Activated T-cell treated with anti-CD3 and anti-CD28 coated beads for 4 hours (primary cell): ENCODE measurements at places on chromosomes 7 and 10.

DNA sequence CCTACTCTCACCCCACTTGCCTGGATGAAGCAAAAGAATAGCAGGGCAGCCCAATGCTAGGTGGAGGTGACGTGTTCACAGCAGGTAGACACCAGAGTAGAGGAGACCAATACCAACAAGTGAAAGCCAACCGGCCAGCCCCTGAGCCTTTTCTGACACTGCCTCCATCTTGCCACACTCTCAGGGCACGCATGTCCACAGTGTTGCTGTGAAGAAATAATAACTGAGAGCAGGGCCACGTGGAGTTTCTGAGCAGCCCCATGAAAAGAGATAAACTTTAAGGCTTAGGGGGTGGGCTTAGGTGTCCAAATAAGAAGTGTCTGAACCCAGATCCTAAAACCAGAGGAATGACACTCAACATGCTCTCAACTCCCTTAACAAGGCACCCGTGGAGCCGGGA is 9.0 kb upstream of the TMEM273 start:
- DNase-seq = no peak

GRCh38 chr7:47034180-47034579 is 547.7 kb downstream of the TNS3 start:
- DNase-seq = no peak

DNA sequence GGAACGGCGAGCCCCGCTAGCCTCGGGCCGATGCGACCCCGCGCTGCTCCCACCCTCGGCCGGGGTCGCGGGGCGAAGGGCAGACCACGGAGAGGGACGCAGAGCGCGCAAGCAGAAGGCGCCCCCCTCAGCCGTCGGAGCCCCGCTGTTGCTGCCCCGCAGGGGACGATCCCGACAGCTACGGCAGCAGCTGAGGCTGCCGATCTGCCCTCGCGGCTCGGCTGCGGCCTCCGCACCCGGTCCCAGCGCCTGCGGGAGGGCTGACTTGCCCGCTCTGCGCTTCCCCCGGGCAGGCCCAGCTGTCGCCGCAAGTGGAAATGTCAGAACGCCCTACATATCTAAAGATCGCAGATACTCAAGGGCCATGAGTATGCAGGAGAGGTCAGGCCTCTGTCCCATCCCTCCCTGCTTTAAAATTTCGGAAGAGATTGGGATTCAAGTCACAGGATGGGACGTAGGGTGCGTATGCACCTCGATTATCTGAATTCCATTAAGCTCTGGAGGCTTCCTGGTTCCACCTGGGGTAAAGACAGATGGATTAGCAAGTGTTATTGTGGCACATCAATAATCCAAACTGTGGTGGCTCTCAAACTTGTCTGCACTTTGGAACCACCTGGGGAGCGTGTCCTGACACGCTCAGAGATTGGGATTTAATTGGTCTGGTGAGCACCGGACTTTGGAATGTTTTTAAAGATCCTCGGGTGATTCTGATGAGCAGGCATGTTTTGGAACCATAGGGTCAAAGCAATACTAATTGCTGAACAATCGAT is at the start of gene CRPPA:
CRPPA (minus strand) TSS at position 206 of the 770 bp plus-strand sequence. CDS start 216 bp downstream, outside the sequence.
- no peak for DNase-seq

GRCh38 chr10:131563411-131563810 is 251.9 kb upstream of the TCERG1L start:
- no peak for DNase-seq

DNA sequence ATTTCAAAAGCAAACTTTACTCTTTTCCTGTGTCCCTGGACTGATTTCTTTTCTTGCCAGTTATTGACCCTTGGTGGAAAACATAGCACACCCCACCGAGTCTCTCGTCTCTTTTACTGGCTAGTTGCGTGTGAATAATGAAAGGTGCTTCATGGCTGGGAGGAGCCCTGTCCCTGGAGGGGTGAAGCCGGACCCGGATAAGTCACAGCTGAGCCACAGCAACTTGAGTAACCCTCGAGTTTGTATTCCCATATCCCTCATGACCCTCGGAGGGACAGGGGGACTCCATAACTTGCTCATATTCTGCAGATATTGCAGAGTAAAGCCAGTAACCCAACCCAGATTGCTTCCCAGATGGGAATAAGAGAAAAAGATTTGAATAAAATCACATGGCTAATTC is 147.5 kb upstream of the FRMD4A start:
- no peak for DNase-seq

GRCh38 chr7:115965796-115966475 is 64.6 kb downstream of the TFEC start:
- DNase-seq = no peak

GRCh38 chr7:128937647-128938543 is at the start of gene IRF5:
IRF5 (plus strand) TSS chr7:128937927; CDS start chr7:128942082, 4,155 bp downstream.
- DNase-seq = no peak

DNA sequence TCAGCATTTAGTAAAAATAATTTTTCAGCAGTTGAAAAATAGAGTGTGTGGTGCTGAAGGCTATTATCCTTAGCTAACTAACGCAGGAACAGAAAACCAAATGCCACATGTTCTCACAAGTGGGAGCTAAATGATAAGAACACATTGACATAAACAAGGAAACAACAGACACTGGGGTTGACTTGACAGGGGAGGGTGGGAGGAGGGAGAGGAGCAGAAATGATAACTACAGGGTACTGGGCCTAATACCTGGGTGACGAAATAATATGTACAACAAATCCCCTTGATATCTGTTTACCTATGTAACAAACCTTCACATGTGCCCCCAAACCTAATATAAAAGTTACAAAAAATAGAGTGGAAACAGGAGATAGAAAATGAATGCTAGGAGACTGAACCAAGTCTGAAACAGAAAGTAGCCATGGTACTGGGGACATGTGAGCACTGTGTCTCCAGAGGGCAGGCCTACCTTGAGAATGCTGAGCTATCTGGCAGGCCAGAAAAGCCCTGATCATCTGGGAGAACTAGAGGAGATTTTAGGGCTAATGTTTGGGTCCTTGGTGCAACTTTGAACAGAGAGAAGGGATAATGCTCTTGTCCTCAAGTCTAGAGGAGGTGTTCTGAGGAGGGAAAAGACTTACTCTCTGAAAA is 4.7 kb upstream of the EFCAB10 start:
- no peak for DNase-seq

DNA sequence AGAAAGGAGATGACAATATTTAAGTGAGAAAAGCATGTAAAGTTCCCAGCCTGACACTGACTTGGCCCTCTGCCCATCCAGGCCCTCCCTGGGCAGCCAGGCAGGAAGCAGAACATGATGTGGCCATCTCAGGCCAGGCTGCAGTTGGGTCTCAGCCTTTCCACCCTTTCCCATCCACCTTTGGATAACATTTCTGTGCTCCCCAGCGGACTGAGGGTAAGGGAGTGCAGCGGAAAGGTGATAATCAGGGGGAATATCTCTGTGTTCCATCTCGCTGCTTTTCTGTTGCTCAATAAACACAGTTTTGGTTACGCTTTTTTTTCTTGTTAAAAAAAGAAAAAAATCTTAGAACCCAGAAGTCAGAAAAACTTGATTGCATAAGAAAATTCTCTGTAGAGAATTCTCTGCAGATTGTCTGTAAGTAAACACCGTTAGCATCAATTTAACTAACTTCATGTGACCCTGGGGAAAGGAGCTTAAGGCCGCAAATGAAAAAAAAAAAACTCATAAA is 37.2 kb upstream of the TARP start:
- no peak for DNase-seq

DNA sequence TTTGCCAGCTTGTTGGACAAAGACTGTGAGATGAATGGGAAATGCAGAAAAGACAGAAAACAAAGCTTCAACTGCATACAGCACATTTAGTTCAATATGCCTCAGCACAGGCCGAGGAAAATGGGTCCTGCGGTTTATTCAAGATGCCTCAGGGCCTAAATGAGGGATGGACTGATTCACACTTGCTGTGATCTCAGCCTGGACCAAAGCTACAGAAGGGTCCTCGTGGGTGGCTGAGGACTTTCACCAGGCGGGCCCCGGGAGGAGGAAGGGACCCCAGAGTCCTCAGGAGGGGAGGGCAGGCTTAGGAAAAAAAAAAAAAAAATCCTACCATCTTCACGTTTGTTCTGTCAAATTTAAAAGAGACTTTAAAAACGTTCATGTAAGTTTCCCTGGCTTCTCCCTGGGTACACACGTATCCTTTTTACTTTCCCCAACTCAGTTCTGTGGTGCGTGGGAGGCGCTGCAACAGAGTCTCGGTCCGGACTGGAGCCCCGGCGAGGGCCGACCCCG is 624 bp upstream of the ZNF783 start:
- no peak for DNase-seq

GRCh38 chr10:44332465-44332864 is 52.4 kb downstream of the CXCL12 start:
- DNase-seq = no peak

DNA sequence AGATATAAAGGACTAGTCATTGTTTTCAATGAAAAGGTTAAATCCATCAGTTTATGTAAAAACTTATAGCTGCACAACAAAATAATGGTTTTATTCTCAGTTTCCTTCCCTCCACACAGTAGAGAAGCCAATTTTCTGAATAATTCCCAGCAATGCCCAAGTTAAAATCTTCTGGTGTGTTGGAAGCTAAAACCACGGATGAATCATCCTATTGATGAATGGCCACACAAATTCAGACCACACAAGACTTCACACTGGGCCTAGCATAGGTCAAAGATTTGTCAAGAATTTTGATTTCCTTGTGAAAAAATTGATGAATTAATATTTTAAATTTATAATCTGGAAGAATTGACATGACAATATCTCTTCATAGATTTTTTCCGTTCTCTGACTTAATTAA is 617.6 kb downstream of the INHBA start:
- DNase-seq = no peak

- no peak for DNase-seq
Measured at GRCh38 chr10:120436439-120437112, 20.5 kb upstream of the PLPP4 start.

GRCh38 chr7:146741911-146742310 is 625.3 kb downstream of the CNTNAP2 start:
- no peak for DNase-seq

GRCh38 chr10:132468651-132469050 is 68.9 kb upstream of the INPP5A start:
- no peak for DNase-seq

- DNase-seq = no peak
Measured at GRCh38 chr7:43058271-43059066, 54.0 kb upstream of the HECW1 start.
